Fibroblast of the aortic adventitia (primary cell): ENCODE measurements at places on chromosomes 16 and 17. TPM values are rescaled to one million over a fixed set of nuclear protein-coding genes. Genes with fewer than 3 reads are reported as not detected.

- no peak for DNase-seq
These were observed 4.0 kb upstream of the ADGRG3 start for GRCh38 chr16:57663917-57664661.

DNA sequence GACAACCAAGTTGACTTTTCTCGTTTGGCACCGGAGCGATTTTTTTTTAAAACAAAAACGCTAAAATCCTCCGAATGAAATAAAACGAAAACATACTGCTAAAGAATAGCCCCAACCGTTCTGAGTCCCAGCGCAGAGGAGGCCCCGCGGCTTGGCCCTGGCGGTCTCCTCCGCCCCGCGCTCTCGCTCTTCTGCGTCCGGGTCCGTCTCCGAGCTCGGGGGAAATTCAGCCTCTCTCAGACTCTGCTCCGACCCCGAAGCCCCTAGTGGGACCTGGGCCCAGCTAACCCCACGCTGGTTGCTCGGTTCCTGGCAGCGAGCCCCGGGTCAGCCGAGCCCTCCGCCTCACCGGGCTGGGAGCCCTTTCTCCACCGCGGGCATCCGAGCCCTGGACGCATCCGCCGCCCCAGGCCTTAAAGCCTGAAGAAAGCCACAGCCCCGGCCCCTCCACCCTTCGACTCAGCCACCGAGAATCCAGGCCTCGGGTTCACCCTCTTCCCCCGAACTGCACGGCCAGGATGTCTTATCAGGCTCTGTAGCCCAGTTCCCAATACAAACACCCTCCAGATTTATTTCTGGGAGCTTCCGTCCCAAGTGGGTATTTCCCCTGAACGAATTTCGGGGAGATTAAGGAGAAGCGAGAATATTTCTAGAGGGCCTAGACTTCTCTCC, 1.2 kb downstream of the TBX2 start:
- peak; percentile 49 for DNase-seq

DNA sequence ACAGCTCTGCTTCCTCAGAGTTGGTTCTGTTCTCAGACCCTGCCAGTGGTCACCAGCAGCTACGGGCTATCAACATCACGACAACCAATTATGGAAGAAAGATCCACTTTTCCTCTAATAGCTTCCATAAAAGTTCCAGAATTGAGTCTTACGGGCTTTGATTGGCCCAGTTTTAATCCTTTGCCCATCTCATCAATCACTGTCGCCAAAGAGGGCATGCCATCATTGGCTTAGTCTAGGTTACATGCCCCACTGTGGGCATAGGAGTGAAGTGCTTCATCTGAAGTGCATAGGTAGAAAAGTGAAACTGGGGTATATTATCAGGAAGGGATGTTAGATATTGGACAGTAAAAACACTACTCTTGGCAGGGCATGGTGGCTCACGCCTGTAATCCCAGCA, 76.6 kb upstream of the DHX40 start:
- no peak for DNase-seq

GRCh38 chr17:42779936-42780850, at the start of gene WNK4:
WNK4 (plus strand) TSS chr17:42780610; CDS start chr17:42780699, 89 bp downstream.
- DNase-seq = no peak

DNA sequence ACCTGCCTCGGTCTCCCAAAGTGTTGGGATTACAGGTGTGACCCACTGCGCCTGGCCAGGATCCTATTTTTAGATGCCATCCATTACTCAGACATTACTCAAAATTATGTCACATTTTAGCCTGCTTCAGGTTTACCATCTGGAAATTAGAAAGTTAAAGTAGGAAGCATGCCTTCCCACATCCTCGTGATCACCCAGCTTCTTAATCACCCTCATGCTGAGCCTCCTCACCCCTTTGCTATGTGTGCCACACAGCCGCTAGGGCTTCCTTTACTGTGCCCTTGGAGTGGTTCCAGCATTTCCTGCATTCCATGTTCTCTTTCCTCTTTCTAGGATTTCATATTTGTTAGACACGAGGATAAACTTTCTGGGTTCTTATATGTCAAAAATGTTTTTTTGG, 9.3 kb downstream of the ADORA2B start:
- peak; percentile 83 for DNase-seq

- DNase-seq = no peak
These were observed 89.4 kb upstream of the C17orf78 start for GRCh38 chr17:37286430-37286829.

GRCh38 chr16:74565378-74565777, 41.5 kb downstream of the GLG1 start:
- DNase-seq = no peak

GRCh38 chr17:68784431-68784830, 170.8 kb downstream of the ABCA8 start:
- no peak for DNase-seq

- DNase-seq = no peak
These were observed 46.3 kb downstream of the C16orf78 start for GRCh38 chr16:49419862-49420261.

DNA sequence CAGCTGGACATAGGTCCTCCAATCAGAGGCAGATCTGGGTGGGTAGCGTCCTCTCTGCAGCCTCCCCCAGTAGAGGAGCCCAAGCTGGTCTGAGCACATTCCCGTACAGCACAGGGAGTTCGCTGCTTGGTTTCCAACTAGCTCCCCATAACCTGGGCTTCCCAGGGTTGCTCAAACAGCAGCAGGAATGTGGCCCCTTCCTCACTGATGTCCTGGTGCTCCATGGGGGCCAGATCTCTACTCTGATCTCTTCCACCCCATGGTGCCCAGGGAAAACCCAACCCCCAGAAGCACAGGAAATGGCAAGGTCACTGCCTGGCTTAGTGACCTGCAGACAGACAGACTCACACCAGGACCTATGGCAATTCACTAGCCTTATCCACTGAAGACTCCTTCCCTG, 11.1 kb upstream of the MMP2 start:
- DNase-seq = no peak

- DNase-seq = peak; percentile 40
These were observed 25.9 kb downstream of the MYH3 start for GRCh38 chr17:10631048-10631700.

DNA sequence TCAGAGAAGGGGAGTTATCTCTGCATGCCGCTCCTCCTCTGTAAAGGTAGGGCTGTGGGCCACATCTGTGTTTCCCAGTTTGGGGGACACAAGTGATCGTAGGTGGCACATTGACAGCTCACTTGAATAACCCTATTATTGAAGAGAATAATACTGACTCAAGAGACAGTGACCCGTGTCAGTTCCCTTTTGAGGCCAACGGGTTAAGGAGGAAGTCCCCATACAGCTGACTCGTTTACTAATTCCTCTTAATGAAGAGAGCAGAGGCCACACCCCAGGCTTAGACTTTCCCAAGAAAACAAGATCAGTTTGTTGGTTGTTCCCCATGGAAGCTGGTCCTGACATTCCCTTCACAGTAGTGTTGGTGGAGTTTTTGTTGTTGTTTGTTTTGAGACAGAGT, 33.0 kb downstream of the IL4R start:
- DNase-seq = no peak

DNA sequence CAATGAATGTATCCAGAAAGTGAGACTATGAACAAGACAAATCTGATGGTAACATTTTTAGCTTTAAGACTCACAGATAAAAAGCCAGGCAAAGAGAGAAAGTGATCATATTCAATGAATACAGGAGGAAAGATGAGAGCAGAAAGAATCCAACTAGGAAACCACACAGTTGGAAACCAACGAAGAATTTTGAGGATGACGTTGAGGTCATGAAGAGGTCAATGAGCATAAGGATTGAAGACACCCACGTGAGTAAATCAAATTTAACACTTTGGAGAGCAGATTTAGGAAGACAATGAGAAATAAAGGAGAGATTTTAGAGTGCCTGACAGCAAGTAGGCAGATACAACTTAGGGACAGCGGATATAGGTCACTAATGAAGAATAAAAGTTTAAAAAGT, 948.1 kb downstream of the KCNJ2 start:
- no peak for DNase-seq

DNA sequence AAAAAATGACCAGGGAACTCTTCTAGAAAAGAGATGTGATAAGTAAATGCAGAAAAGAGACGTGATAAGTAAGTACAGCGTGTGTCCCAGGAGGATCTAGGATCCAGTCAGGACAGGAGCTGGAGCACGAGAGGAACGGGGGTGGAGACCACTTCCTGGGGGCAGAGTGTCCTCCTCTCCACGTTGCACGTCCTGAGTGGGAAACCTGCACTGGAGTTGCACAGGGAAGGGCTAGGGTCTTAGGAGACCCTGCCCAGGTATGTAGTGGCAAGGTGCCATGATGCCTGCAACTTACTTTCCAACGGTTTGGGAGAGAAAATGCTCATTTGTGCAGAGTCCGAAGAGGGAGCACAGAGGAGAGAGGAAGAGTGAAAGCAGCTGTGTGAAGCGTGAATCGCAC, 55.8 kb downstream of the RNF213 start:
- no peak for DNase-seq

DNA sequence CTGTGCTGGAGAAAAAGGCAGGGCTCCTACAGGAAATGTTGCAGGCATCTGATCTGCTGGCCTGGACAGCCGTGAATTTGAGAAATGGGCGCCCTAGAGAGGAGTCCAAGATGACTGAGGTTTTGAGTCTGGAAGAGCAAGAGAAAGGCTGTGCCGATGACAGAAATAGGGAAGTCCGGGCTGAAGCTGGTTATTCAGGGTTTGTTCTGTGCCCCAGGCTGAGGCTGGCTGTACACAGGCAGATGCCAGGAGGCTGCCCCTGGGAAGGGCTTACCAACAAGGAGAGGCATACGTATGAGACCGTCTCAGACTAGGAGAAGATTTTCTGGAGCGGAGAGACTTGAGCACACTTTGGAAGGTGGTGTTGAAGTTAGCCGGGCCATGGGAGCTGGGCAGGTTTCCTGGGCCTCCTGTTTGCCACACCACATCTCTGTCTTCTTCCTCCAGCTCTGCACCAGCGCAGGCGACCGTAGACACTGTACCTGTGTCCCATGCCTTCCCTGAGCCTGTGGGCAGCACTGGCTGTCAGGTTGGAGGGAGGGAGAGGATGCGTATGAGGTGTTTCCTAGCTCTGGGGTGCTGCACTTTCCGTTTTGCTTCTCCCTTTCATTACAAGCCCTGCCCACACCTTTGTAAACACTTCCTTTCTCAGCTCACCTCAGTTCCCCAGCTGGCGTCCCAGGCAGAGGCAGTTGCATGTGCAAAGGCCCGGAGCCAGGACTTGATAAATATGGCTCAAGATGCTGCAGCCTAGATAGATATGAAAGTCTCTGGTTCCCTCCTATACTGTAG, 80.8 kb downstream of the SPECC1 start:
- DNase-seq = no peak

- peak; percentile 52 for DNase-seq
These were observed 14.1 kb downstream of the CYGB start for GRCh38 chr17:76523084-76524037.

GRCh38 chr16:28549301-28549899, 4.3 kb upstream of the SGF29 start:
- peak; percentile 66 for DNase-seq

DNA sequence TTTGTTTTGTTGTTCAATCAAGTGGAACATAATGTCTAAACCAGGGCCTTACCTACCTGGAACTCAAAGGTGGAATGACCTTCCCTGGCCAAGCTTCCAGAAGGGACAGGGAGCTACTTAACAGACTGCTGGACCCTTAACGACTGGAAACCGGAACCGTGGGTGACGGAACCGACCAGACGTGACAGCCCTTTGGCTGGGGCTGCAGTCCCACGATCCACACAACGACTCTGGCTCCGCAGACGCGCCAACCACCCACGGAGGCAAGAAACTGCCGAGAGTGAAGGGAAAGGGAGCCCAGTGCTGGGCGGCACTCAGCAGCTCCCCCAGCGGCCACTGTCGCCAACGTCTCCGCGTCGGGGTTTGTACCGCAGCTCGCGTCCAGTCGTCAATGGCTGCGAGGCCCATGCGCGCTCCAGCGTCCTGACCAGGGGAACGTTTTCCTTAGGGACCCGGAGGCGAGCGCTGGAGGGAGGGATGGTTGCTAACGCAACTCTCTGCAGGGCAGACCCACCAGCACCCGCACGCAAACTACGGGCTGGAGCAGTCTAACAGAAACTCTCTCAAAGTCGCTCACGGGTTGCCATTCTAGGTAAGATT, 5.5 kb upstream of the KIF22 start:
- peak; percentile 55 for DNase-seq

- DNase-seq = no peak
These were observed 65.6 kb downstream of the PRKCB start for GRCh38 chr16:23901178-23902033.

DNA sequence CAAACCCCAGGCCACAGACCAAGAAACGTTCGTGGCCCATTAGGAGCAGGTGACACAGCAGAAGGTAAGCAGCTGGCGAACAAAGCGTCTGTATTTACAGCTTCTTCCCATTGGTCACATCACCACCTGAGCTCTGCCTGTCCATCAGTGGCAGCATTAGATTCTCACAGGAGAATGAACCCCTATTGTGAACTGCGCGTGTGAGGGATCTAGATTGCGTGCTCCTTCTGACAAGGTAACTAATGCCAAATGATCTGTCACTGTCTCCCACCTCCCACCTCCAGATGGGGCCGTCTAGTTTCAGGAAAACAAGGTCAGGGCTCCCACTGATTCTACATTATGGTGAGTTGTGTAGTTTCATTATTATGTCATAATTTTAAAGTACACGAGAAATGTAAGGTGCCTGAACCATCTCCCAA, 186.3 kb downstream of the CPPED1 start:
- no peak for DNase-seq

GRCh38 chr16:24077966-24078365, 178.2 kb upstream of the CACNG3 start:
- no peak for DNase-seq

The ZMYND15 gene
- 0.18 TPM in 1 of 2 replicates, not detected in the other for total RNA-seq

The GLTPD2 gene
- total RNA-seq = not detected in 2 replicates

The ASPA gene
- 1.9 and 9.7 TPM in 2 replicates for total RNA-seq

The ERN1 gene
- 11.6 and 13.3 TPM in 2 replicates for total RNA-seq

The SMPD3 gene
- total RNA-seq = not detected in 2 replicates

The PIGL gene
- total RNA-seq = 13.8 and 23.3 TPM in 2 replicates

The TAF1C gene
- total RNA-seq = 19.4 and 20.6 TPM in 2 replicates

The PABPN1L gene
- not detected in 2 replicates for total RNA-seq
